ENCODE measurements at places on chromosomes 4 and X.

DNA sequence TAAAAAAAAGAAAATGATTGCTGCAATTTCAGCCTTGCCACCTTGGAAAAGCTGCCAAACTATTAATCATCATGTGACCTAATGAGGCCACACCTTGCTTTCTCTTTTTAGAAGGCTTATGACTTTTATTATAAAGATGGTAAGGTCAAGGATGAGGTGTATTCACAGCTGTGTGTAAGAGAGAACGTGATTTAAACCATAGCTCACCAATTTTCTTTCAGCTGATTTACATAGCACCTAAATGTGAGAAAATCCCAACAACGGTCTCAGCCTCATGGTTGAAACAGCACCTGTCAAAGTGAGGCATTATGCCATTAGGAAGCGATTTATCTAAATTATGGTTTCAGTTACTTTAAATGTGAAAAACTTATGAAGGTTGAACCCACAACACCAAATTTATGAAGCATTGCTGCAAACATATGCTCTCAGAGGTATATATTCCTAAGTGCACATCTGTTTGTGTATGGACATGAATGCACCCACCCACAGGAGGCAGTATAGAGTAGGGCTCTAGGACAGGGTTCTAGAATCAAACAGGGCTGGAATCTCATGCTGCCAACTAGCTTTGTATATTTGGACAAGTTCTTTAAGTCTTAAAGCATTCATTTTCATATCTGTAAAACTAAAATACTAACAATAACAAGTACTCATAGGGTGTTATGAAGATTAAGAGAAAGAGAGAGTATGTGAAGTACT lies 40.7 kb downstream of the ANXA3 start:
- DNase-seq = no peak

- no peak for DNase-seq
Measured at GRCh38 chrX:19720236-19720635, 167.2 kb downstream of the SH3KBP1 start.

- DNase-seq = no peak
Measured at GRCh38 chr4:22237846-22238494, 277.9 kb downstream of the ADGRA3 start.

DNA sequence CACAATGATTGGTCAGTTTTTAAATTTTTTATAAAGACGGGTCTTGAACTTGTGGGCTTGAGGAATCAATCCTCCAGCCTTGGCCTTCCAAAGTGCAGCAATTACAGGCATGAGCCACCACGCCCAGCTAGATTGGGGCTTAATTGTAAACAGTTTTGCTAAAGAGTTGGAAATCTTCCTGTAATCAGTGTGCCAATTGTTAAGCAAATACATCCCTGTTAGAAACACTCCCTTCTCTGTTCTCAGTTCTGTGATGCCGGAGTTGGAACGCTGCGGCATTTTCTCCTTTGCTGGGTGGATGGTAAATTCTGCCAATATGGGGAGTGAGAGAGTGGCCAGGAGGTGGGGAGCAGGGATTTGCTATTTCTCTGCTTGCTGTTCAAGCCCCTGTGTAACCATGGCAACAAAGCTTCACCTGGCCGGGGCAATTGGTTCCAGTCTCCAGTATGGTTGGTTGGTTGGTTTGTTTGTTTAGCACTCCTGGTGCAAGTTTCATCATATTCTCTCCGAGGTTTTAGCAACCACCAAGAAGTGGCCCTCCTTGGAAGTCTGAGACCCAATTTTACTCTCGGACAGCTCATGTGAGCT lies 3.0 kb upstream of the SPATA4 start:
- no peak for DNase-seq

DNA sequence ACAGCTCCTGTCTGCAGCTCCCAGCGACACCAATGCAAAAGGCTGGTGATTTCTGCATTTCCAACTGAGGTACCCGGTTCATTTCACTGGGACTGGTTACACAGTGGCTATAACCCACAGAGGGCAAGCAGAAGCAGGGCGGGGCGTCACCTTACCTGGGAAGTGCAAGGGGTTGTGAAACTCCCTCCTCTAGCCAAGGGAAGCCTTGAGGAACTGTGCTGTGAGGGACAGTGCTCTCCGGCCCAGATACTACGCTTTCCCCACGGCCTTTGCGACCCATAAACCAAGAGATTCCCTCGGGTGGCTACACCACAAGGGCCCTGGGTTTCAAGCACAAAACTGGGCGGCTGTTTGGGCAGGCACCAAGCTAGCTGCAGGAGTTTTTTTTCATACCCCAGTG lies 218.9 kb downstream of the PPP3CA start:
- no peak for DNase-seq

DNA sequence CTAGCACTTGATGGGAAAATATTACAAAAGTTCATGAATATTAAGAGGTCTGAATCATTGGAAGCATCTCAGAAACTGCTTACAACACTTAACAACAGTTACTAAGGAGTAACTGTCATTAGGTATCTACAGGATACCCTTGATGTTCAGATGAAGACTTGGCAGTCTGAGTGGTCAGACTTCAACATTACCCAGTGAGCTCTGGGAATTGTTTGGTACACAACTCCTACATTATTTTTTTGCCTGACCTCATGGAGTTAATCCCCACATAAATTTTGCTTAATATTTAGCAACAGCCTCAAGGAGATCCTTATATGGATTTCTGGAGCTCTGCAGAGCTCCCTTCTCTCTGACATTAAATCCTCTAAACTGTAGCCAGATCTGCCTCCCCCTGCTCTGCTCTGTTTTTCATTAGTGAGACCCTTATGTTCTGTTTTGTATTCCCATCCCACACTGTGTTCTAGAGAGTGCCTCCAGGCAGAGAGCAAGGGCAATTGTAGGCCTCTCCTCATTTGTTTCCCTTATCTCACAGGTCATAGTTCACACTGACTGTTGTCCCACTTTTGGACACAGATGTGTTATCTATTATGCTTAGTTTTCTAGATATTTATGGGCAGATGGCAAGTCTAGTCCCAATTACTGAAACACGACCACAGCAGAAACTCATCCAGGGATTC lies 368.8 kb downstream of the GASK1B start:
- DNase-seq = no peak

GRCh38 chr4:81828991-81829390 lies 357.3 kb upstream of the RASGEF1B start:
- no peak for DNase-seq

Data from NCI-H524 treated with DMSO at 0.1 percent for 48 hours (cell line).